ENCODE measurements at places on chromosomes 2 and 18.

- no peak for DNase-seq
Measured at GRCh38 chr2:99562516-99562915, 72.7 kb upstream of the REV1 start.

GRCh38 chr2:202530038-202530437, 104.7 kb upstream of the FAM117B start:
- no peak for DNase-seq

- DNase-seq, result no peak
Measured at GRCh38 chr2:133847591-133847990, 279.3 kb upstream of the NCKAP5 start.

DNA sequence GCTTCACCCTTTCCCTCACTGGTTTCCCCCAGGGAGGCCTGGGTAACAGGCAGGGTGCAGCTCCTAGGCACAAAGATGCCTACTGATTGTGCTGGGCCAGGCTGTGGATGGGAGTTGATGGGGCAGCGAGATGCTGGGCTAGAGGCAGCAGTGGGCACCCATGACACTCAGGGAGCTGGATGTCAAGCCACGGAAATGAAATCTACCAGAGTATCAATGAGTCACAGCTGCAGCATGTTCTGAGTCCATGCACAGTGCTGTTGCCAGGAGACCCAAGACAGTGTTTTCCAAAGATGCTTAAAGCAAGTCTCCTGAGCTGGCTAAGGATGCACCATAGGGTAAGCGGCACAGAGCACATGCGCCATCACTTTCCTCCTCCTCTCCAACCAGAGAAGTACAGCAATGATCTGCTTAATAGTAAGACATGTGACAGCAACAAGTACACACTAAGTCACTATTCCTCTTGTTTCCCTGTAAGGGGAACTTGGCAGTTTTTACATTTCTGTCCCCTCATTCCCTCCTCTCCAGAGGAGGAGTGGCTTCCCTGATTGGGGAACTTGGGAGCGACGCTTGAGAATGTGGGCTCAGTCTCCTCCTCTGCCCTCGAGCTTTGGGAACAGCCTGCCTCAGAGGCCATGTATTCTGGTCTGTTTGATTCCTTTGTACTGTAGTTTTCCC, 57.2 kb downstream of the CDC42EP3 start:
- no peak for DNase-seq

GRCh38 chr2:220101980-220102379, 474.6 kb downstream of the SLC4A3 start:
- DNase-seq, result no peak

- DNase-seq, result no peak
Measured at GRCh38 chr2:46540496-46541331, 61.3 kb downstream of the TMEM247 start.

DNA sequence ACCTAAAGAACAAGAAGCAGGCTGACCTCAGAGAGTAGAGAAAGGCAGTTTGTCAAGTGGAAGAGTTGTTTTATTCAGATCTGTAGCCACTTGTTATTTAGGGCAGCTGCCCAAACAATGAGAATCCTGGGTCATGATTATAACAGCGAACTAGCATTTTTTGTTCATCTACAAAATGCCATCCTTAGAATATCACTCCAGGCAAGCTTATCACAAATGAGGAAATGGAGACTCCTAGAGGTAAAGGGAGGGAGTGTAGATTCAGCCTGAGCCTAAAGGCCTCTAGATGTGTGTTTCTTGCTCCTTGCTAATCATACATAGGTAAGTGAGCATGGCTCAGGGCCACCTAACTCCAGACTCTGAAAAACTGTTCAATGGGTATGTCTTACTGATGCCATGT, 126.1 kb downstream of the HNMT start:
- DNase-seq, result no peak

DNA sequence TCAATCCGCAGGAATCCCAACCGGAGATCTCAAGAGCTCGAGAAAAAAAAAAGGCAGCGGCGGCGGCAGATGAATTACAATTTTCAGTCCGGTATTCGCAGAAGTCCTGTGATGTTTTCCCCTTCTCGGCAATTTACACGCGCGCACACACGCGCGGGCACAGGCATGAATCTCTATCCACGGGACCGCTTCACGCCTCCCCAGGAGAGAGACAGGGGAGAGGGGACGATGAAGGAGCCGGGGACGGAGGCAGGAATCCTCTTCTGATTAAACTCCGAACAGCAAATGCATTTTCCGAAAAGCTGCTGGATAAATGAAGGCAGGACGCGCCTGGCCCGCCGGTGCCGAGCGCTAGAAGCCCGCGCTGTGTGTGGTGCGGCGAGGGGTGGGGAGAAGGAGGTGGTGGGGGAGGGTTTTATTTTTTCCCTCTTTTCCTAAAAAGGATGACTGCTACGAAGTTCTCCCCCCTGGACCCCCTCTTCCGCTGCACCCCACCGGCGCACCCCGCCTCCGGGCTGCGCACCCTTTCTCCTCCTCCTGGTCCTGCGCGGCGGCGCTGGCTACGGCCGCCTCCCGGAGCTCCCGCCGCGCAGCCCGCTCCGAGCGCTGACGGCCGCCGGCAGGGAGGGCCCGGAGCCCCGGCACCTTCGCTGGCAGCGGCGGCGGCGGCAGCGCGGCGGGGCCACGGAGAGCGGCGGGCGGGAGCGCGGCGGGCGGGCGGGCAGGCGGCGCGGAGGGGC, at the start of gene BCL2:
BCL2 (minus strand) TSS at position 387 of the 740 bp plus-strand sequence.
- DNase-seq, result peak; percentile 65

- no peak for DNase-seq
Measured at GRCh38 chr2:173354582-173355131, at the start of gene CDCA7. CDCA7 (plus strand) TSS chr2:173354872; CDS start chr2:173354964, 92 bp downstream.

GRCh38 chr2:202064171-202064880, 8.7 kb upstream of the KIAA2012 start:
- no peak for DNase-seq

GRCh38 chr2:216112926-216113325, 3.8 kb downstream of the XRCC5 start:
- no peak for DNase-seq

DNA sequence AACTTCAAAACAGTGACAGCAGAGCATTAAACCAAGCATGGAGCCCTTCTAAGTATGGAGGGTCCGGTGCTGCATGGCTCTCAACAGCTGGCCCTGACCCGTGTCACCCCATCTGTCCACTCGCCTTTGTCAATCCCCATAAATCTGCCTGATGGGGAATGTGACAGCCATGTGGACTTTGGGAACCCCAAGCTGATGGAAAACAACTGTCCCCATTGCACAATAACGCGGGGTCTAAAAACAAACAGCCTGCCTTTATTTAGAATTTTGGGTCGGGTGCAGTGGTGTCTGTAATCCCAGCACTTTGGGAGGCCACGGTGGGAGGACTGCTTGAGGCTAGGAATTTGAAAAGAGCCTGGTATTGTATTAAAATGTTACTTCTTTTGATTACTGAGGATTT, 17.1 kb upstream of the THADA start:
- DNase-seq, result no peak

DNA sequence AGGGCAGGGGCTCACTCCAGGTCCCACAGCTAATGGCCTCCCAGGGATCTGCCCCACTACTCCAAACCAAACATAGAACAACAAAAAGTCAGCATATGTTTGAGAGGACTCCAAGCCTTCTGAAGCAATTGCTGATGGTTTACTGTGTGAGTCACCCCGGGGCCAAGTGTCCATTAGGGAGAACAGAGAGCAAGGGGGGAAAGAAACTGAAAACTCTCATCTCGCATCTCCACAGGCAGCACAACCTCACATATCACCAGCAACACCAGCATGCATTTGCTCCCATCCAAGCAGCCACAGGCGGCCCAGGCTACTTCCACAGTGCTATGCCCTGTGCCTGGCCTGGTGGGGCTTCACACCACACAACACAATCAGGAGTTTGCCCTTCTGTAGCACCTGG, 39.1 kb downstream of the CYRIA start:
- DNase-seq, result no peak

GRCh38 chr2:226649871-226650660, 149.6 kb downstream of the IRS1 start:
- no peak for DNase-seq

DNA sequence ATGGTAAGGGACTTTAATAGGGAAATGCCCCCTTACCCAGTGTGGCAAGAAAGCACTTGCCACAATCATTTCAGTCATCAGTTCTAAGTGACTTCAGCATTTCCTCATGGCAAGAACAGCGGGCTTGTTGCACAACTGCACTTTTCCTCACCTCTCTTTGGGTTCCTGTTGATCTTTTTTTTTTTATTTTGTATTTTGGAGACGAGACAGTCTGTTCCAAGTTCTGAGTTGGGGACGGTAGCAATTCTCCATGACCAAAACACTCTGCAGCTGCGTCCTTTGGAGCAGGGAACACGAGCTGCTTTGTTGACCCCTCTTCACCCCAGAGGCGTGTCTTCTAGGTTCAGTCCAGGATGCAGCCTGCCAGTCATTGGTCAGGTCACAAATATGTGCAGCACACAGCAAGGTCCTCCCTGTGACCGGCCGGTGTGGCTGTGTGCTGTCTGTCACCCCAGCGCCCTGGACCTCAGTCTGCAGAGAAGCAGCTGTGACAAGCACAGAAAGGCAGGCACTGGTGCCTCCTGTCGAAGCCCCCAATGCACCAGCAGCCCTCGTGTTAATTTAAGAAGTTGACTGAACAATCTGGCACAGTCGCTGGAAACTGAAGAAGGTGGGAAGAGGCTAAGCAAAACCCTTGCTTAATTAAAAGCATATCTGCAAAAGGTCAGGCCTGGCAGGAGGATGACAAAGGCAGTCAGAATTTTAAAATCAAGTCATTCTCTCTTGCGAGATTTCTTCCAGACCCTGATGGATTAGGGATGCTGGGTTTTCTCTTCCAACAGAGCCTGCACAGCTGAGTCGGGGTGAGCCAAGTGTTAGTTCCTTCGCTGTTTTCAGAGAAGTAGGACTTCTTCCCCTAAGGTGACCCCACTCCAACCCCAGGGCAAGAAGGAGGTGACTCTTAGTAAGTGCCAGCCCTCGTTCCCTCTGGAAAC, 96.7 kb upstream of the COPS8 start:
- no peak for DNase-seq

Data from stimulated activated CD8-positive, alpha-beta memory T cell treated with anti-CD3 and anti-CD28 coated beads, Interleukin-2, amount 100 ng/mL, for 1 hour (primary cell).